ENCODE measurements at places on chromosomes 11 and 22. TPM values are rescaled to one million over a fixed set of nuclear protein-coding genes. Genes with fewer than 3 reads are reported as not detected.

The LBHD1 gene
- polyA plus RNA-seq = 5.3 TPM

The TSPAN32 gene
- polyA plus RNA-seq = not detected

The CDPF1 gene
- 5.9 TPM for polyA plus RNA-seq

- H3K27me3 ChIP-seq = no peaks in the 10 kb centered on the region
- peak overlapping the region; percentile 89 for H3K27ac ChIP-seq
- H3K36me3 ChIP-seq = no peaks in the 10 kb centered on the region
- peaks cover 56% of the 10 kb centered on the region for H3K4me1 ChIP-seq
- no peak overlapping the region for H3K4me3 ChIP-seq
- DNase-seq = no peak
These were observed 19.8 kb upstream of the EHF start for GRCh38 chr11:34601085-34601444.

GRCh38 chr11:101470881-101471520, 112.8 kb downstream of the TRPC6 start:
- DNase-seq = no peak
- no peaks in the 10 kb centered on the region for H3K36me3 ChIP-seq
- H3K4me3 ChIP-seq = no peak overlapping the region
- peaks cover 13% of the 10 kb centered on the region for H3K4me1 ChIP-seq
- no peaks in the 10 kb centered on the region for H3K27me3 ChIP-seq
- H3K27ac ChIP-seq = peak overlapping the region; percentile 26

GRCh38 chr11:73343076-73343873, 32.9 kb upstream of the RELT start:
- peaks cover 14% of the 10 kb centered on the region for H3K27me3 ChIP-seq
- H3K36me3 ChIP-seq = no peaks in the 10 kb centered on the region
- H3K4me1 ChIP-seq = peaks cover 4% of the 10 kb centered on the region
- DNase-seq = no peak

DNA sequence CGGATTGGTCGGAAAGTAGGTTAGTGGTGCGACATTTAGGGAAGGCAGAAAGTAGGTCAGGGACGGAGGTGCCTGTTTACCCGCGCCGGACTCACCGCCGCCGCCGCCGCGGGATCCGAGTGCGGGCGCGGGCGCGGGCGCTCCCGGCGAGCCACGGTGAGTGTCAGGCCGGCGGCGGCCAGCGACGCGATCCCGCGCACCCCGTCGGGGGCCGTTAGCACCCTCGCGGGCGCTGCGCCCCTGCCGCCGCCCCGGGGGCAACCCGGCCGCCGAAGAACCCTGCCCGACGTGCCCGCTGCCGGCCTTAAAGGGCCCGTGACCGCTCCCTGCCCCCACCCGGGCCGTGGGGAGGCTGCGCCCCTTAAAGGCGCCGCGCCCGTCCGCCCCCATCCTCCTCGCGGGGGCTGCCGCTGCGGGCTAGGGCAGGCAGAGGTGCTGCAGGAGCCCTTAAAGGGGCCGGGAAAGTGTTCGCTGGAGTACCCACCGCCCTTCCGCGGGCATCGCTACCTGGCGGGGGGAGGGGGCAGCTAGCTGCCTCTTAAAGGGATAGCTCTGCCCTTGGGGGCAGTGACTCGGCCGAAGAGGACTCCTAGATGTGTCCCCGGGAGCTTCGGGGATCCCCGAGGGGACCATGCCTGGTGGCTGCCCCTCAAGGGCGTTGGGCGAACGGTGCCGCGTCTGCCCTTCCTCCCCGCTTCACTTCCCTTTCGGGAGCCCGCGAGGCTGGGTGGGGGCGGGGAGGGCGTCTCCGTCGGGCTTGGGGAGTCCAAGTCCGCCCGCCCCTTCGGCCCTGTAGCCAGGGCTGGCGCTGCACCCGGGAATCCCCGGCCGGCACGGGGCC, at the start of gene BMAL1:
Gene BMAL1, plus strand, starts transcription at position 23 of the 841 bp plus-strand sequence. CDS start 76,519 bp downstream, outside the sequence.
- peak within 1 kb of the TSS; percentile 72 for H3K27ac ChIP-seq
- H3K4me1 ChIP-seq = peaks cover 26% of the 10 kb centered on the region
- H3K36me3 ChIP-seq = no peaks in the 10 kb centered on the region
- no peak for DNase-seq
- H3K27me3 ChIP-seq = no peaks in the 10 kb centered on the region

DNA sequence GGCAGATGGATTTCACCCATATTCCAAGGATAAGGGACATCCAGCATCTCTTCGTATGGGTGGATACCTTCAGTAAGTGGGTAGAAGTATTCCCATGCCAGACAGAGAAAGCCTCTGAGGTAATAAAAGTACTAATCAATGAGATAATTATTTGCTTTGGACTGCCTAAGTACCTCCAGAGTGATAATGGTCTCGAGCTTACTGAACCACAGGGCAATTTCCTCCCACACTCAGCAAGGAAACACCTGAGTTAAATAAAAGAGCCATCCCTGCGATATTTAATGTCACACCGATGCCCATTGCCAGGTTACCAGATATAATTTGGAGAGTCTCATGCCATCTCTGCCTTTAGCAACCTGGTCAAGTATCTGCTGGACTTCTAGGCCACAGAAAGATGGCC, 70.6 kb upstream of the MPEG1 start:
- no peak overlapping the region for H3K27ac ChIP-seq
- H3K36me3 ChIP-seq = no peaks in the 10 kb centered on the region
- no peaks in the 10 kb centered on the region for H3K4me1 ChIP-seq

Measured in keratinocyte (primary cell).